ENCODE measurements at places on chromosomes 7 and 10.
A peak's percentile ranks its signal among the peaks of the same experiment; 100 is the strongest.

DNA sequence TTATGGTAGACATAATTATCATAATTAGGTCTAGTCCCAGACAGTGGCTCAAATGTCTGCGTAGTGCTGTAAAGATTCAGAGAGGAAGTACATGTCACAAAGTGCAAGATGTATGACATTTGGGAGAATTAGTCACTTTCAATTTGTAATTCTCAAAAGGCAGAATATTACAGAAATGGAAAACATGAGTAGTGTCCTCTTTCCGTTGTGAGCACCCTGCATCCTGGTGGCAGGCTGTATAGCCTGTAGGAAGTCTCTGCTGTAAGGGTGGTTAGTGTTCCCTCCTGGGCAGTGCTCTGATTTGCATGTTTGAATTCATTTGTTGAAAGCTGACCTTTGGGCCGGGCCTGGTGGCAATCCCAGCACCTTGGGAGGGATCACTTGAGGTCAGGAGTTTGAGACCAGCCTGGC lies 17.0 kb downstream of the CDK14 start:
- DNase-seq, result no peak

- no peak for DNase-seq
Measured at GRCh38 chr10:131880016-131880590, 20.7 kb upstream of the PPP2R2D start.

GRCh38 chr10:80171248-80171660 lies 34.1 kb downstream of the ANXA11 start:
- no peak for DNase-seq

GRCh38 chr10:9786101-9786500 lies 1231.6 kb upstream of the CELF2 start:
- DNase-seq, result no peak

DNA sequence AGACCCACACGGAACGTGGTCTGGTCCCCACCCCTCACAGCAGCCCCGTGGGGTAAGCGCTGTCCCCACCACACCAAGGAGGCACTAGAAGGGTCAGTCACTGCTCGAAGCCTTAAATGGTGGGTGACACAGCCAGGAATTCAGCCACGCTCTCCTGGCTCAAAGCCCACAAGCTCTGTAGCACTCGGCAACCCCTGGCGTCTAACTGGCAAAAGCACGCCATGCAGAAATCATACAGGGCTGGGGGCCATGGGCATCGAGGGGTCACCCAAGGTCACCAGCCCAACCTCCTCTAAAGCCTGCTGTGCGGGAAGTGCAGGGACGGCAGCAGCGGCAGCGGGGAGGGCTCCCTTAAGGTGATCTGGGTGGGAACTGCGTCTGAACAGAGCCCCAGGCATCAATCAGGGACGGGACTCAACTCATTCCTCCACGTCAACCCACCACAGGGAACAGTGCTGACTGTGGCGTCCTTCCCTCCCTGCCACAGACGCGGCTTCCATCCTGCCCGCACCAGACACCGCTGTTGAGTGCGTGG lies 7.8 kb downstream of the GPER1 start:
- no peak for DNase-seq

DNA sequence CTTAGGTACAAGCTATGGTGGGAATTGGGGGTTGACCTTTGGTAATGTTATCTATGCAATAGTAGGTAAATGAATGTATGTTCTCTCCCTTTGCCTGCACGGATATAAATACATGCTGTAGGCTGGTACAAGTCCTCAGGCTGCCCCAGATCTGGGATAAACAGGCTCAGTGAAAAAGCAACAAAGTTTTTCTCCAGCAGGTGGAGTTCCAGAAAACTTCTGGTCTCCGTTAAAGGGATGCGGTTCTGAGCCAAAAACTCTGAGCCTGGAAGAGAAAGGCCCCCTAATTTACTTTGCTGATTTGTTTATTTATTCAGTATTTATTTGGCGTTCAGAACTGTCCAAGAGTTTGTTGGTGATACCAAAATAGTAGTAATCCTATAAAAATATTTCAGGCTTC lies 204.7 kb downstream of the ADRA2A start:
- no peak for DNase-seq

GRCh38 chr10:71517298-71518169 lies 120.8 kb downstream of the CDH23 start:
- DNase-seq, result no peak

- DNase-seq, result peak; percentile 11
Measured at GRCh38 chr10:129760003-129760315, 204.1 kb downstream of the EBF3 start.

GRCh38 chr10:60908896-60909295 lies 35.1 kb downstream of the RHOBTB1 start:
- no peak for DNase-seq

DNA sequence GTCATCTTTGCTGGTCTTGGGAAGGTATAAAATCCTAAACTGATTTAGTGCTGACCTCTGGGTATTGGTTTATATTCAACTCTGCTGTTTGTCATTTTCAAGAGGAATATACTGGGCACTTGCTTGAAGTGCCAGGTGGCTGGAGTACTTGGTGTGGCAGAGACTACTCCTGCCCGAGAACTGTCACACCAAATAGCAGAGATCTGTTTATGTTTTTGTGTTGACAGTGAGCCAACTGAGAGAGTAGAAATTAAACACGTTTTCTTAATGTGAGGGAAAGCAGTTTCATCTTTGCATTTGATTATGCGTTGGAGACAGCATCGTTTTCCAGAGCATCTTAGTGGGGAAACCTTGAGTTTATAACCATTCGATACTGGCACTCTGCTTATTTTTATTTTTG lies 174.4 kb downstream of the CDCA7L start:
- DNase-seq, result no peak

- no peak for DNase-seq
Measured at GRCh38 chr10:93337309-93337721, 144.8 kb downstream of the MYOF start.

- peak; percentile 57 for DNase-seq
Measured at GRCh38 chr10:75402486-75403143, 1.1 kb upstream of the ZNF503 start.

DNA sequence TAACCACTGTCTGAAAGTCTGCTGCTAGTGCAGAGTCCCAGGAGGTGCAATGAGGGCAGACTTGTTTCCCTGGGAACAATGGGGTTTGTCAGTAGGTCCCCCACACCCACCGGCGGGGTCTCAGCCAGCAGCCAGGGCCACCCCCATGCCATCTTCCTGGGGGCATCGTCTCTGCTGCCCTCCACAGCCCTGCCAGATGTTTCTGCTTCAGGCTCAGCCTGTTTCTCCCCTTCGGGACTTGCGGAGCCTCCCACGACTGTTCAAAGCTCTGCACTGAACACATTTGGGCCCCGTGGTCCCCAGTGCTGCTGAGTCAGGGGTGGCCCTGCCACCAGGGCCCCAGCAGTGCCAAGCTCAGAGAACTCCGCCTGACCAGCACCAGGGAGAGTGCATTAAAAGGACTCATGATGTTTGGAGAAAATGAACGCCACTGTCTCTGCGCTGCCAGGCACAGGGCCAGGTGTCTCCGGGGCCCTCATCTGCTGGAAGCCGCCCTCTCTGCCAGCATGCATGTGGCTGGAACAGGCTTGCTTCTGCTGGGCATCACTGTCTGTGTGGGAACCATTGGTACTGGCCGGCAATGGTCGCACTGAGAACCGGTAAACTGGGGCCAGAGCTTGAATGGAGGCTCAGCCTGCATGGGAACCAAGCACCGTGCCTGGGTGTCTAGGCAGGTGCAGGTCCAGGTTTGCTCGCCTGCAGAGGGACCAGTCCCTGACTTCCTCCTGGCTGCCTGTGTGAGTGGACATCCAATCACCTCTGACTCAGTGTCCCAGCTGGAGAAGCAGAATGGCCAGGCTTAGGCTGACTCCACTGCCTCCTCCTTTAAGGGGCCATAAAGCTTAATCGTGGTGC lies 345.1 kb downstream of the GLRX3 start:
- DNase-seq, result peak; percentile 9

GRCh38 chr7:138834583-138834982 lies 36.6 kb upstream of the ATP6V0A4 start:
- no peak for DNase-seq

DNA sequence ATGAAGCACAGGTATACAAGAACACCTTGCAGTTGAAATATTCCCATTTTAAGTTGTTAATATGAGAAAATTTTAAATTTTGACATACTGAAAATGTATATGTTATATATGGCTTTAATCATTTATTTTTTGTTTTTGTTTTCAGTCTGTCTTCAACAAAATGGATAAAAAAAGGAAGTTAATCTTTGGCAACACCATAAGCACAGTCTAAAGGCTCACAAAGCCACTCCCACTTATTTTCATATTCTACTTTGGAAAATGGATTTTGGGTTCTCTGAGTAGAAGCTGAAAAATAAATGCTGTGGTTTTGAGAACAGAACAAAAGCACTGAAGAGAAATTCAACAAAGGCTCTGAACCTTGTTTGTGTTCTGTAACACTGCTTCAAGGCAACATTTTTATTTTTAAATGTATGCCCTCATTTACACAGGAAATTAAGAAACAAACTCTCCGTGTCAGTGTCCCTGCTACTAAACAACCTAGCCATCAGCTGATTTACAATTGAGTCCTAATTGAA lies 81.3 kb upstream of the LRRN3 start:
- no peak for DNase-seq

DNA sequence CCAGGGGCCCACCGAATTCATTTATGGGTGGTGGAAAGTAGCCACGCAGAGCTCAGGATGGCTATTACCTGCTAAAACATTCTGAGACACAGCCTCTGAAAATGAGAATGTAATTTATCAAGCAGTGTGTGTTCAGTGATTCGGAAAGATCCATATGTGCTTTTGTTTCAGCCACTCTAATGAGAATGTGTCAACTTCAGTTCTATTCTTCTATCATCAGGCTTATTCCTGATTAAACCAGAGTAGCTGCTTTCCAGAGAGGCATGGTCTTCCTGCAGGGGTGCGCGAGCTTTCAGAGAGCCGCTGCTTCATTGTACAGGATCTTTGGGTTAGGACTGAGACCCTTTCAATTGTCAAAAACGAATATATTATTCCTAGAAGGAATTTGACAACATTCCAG lies 167.6 kb downstream of the OTUD1 start:
- DNase-seq, result no peak

DNA sequence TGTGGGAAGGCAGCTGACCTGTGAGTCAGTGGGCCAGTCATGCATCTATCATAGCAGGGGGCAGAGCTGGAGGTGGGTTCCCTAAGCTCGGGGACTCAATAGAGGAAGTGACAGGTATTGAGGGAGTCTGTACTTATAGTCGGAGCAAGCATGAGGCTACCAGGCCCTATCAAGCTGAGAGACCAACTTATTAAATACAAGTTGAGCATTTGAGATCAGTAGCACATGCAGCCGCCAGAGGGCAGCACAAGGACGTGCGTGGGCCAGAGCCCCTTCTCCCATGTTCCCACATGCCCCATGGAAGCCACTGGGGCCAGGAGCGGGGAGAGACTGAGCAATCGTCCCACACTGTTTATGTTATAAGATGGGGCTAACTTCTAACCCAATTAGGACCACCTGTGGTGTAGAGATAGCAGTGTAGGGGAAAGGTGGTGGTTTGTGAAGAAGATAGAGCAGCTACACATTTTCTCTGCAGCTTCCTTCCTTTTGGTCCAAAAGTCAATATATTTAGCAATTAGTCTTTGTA lies 13.0 kb upstream of the STK31 start:
- peak; percentile 42 for DNase-seq

- no peak for DNase-seq
Measured at GRCh38 chr7:71842381-71842780, 569.8 kb downstream of the CALN1 start.

GRCh38 chr7:78074713-78075112 lies 276.1 kb downstream of the PHTF2 start:
- DNase-seq, result no peak

DNA sequence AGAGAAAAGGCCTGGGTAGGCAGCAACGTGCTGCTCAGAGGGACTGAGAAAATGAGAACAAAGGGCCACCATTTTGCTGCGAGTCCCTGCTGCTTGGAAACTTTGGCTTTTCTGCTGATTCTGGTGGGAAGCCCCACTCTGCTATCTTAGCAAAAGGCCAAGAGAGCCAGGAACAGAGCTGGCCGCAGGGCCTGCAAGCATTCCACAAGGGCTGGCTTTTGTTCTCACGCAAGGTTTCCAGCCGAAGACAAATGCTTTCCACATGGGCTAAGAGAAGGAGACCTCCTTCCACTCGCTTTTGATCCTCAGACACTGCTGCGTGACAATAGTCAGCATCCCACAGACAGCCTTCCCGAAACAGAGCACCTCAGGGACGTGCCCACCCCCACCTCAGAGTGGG lies 163.1 kb downstream of the ARHGAP12 start:
- no peak for DNase-seq

- no peak for DNase-seq
Measured at GRCh38 chr7:150806863-150807262, 6.3 kb downstream of the TMEM176A start.

DNA sequence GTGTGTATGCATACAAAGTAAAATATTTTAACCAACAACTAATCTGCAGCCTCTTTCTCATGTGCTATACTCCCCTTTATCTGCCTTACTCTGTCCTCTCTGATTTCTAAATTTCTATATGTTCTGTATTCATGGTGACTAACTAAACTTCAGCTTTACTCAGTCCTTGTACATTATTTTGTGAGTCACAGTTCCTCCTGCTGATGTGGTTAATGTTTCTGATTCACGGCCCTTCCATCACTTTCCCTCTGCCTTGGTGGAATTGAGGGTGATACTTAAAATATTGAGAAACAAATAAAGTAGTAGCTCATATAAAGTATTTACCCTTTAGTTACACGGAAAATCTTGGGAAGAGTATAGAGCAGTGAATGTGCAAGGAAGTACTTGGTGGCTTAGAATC lies 899.1 kb upstream of the ZWINT start:
- no peak for DNase-seq

DNA sequence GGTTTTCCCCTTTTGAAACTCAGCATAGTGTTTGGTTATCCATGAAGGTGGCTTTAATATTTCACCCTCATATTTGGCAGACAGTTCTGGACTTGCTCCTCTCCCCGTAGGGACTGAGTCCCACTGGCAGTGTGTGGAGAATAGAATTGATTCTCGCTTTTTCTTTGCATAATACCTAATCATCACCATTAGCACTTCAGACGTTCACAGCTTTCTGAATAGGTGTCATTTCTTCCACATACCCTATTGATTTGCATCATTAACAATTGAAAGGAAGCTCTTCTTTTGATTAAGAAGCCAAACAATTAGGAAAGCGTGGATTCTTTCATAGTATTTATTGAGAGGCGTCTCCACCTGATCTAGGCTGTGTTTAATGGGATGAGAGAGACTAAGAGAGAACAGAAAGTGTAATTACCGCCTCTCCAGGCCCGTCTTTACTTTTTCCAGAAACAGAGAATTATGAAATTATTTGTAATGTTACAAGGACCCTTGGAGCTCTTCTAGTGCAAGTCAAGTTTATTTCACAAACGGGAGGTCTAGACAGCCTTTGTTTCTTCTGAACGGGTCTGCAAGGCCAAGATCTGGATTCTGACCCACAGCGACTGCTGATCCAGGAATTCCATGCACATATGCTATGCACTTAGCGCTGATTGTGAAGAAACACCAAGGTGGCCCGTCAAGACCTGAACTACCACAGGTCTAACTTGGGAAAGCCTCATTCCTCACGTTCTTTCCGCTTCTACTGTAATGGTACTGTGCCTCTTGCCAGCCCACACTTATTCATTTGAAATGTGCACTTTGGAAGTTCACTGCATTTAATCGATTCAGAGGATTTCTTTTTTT lies 249.9 kb upstream of the C7orf33 start:
- DNase-seq, result no peak

GRCh38 chr7:155863721-155864151 lies 51.5 kb upstream of the SHH start:
- no peak for DNase-seq

- DNase-seq, result no peak
Measured at GRCh38 chr7:84069999-84070500, 124.5 kb downstream of the SEMA3A start.

- DNase-seq, result no peak
Measured at GRCh38 chr10:62839590-62839989, 23.4 kb upstream of the EGR2 start.

All from femur (tissue), 1 donor.